Naive thymus-derived CD4-positive, alpha-beta T cell (primary cell): ENCODE measurements at places on chromosomes 16 and 17.

GRCh38 chr16:61681124-61681523, 355.1 kb downstream of the CDH8 start:
- H3K36me3 ChIP-seq, result no peaks in the 10 kb centered on the region
- H3K4me3 ChIP-seq, result no peak overlapping the region
- DNase-seq, result no peak
- no peak overlapping the region for H3K27ac ChIP-seq
- no peaks in the 10 kb centered on the region for H3K4me1 ChIP-seq

- peak; percentile 6 for DNase-seq
- peak overlapping the region; percentile 81 for H3K27ac ChIP-seq
- no peaks in the 10 kb centered on the region for H3K4me1 ChIP-seq
- no peaks in the 10 kb centered on the region for H3K27me3 ChIP-seq
Observed at GRCh38 chr17:76353004-76353598, 615 bp downstream of the PRPSAP1 start.

- H3K27me3 ChIP-seq, result no peaks in the 10 kb centered on the region
- no peak overlapping the region for H3K4me3 ChIP-seq
- DNase-seq, result no peak
- peaks cover 3% of the 10 kb centered on the region for H3K4me1 ChIP-seq
Observed at GRCh38 chr16:73058616-73059409, 10.9 kb upstream of the ZFHX3 start.

DNA sequence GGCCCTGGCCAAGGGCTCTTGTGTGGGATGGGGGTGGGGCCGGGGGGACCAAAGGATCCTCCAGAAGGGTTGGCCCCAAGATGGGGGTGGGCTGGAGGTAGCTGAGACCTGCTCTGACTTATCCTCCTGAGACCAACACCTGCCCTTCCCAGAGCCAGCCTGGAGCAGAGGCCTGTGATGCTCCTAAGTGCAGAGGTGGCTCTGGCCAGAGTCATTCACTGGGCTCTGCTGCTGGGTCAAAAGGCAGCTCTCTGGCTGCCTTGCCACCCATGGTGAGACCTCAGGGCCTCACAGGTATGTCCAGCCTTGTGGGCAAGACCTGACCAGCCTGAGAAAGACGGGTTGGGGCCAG, 393 bp downstream of the SERPINF2 start:
- DNase-seq, result no peak
- H3K27ac ChIP-seq, result no peak overlapping the region
- no peak overlapping the region for H3K4me3 ChIP-seq
- no peaks in the 10 kb centered on the region for H3K36me3 ChIP-seq
- no peaks in the 10 kb centered on the region for H3K27me3 ChIP-seq

DNA sequence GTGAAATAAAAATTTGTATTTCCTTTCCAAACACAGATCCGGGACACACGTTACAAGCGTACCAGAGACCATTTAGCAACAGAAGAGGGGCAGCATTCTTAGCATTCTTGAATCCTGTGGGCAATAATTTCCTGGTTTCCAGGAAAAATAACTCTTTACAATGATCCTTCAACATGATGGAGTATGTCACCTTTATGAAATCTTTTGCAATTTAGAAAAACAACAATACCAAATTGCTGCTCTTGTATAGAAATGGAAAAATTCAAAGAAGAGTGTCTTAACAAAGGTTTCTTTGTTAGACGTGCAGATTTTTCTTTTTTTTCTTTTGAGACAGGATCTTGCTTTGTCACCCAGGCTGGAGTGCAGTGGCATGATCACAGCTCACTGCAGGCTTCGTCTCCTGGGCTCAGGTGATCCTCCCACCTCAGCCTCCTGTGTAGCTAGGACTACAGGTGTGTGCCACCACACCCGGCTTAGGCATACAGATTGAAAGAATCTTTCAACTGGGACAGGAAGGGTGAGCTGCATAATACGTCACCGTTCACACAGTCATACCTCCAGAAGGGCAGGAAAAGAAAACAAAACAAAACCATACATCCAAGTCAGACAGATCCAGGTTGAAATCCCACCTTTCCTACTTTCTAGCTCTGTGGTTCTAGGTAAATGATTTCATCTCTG, 10.8 kb upstream of the GCSH start:
- H3K4me1 ChIP-seq, result no peaks in the 10 kb centered on the region
- H3K4me3 ChIP-seq, result no peak overlapping the region

DNA sequence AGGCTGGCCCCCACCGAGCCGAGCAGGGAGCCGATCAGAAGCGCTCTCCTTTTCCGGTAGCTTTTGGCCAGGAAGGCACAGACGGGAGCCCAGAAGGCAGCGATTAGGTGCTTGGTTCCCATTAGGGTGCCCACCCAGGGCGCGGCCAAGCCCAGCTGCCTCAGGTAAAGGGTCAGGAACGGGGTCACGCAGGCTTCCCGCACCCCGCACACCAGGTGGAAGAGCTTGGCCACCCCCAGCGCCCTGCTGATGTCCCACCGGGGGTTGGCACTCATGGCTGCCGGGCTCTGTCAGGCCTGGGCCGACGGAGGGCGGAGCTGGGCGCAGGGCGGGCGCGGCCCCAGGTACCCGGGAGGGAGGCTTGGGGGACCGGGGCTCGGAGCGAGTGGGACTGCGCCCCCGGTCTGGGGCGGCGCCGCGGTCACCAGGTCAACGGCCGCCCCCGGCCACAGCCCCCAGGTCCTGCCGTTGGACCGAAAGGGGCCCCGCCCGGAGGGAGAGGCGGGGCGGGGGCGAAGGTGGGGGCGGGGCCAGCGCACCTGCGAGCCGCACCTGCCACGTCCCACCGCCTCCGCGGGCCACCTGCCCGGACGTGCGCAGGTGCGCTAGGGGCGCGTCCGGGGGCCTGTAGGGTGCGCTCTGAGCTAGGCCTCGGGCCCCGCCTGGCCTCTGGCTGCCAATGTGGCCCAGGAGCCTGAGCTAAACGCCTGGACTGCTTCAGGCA, at the start of gene MFSD6L:
MFSD6L (minus strand) TSS at position 520 of the 724 bp plus-strand sequence; CDS start at position 275, 245 bp downstream.
- no peaks in the 10 kb centered on the region for H3K4me1 ChIP-seq
- DNase-seq, result no peak
- no peaks in the 10 kb centered on the region for H3K27me3 ChIP-seq
- H3K4me3 ChIP-seq, result no peak within 1 kb of the TSS
- H3K27ac ChIP-seq, result no peak within 1 kb of the TSS
